NB4 (cell line): ENCODE measurements at places on chromosomes 3 and 15.

- DNase-seq: no peak
Observed at GRCh38 chr3:66723231-66723630, 222.4 kb upstream of the LRIG1 start.

DNA sequence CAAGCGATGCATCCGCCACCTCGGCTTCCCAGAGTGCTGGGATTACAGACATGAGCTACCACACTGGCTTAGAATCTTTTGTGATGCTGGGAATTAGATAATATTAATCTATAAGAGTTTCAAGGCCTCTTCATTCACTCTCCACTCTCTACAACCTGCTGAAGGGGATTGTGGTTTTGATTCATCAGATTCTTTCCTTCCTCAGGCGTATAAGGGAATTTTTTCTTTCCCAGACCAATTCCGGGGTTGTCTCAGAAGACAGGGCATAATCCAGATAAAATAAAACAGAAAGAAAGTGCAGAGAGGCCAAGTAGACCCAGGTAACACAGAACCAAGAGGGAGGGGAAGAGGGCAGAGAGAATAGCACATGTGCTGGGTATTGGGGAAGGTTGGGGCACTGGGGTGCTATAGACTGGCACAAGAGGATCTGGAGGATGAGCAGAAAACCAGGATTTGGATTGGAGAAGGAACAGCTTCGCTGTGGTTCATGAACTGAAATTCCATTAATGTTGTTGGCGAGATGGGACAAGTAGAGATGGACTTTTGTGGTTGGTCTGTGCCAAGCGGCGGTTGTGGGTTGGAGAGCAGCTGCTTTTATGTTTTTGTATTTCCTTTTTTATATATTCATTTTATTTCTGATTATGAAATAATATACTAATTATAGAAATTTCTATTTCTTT lies 12.8 kb downstream of the ARL6IP5 start:
- no peak for DNase-seq

GRCh38 chr3:176046703-176047102 lies 1150.6 kb downstream of the TBL1XR1 start:
- no peak for DNase-seq

- DNase-seq: peak; percentile 1
Observed at GRCh38 chr3:55885721-55886120, 398.6 kb upstream of the WNT5A start.

- no peak for DNase-seq
Observed at GRCh38 chr15:88704791-88705768, 66.3 kb downstream of the ISG20 start.
